Tibial nerve (tissue), 4 donors: ENCODE measurements at places on chromosomes 2 and 18.

GRCh38 chr2:73262108-73262651 lies 22.1 kb downstream of the FBXO41 start:
- DNase-seq: no peak

DNA sequence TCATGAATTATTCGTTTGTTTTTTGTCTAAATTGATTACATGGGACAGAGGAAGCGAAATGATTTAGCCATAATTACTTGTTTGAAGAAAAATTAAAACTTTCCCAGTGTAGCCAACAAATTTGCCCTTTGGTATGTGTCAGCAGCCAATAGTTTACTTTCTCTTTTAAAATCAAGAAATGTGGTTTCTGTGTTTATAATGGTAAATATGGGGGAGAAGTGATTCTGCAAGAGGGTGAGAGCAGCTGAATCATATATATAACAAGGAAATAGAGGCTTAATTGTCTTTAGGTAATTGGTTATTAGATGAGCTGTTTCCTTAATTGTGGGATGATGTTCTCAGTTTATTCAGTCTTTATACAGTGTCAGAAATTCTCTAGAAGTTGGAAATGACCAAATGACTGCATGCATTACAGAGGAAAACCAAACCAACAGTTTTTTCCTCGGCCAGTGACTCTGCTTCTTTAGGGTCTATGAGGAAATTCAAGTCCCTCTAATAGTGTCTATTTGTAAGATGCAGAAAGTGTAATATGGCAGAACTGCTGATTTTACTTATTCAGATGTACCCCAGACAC lies 132.9 kb downstream of the AGPS start:
- no peak for DNase-seq

- DNase-seq: no peak
Measured at GRCh38 chr2:110099038-110099425, 16.6 kb downstream of the MALL start.

DNA sequence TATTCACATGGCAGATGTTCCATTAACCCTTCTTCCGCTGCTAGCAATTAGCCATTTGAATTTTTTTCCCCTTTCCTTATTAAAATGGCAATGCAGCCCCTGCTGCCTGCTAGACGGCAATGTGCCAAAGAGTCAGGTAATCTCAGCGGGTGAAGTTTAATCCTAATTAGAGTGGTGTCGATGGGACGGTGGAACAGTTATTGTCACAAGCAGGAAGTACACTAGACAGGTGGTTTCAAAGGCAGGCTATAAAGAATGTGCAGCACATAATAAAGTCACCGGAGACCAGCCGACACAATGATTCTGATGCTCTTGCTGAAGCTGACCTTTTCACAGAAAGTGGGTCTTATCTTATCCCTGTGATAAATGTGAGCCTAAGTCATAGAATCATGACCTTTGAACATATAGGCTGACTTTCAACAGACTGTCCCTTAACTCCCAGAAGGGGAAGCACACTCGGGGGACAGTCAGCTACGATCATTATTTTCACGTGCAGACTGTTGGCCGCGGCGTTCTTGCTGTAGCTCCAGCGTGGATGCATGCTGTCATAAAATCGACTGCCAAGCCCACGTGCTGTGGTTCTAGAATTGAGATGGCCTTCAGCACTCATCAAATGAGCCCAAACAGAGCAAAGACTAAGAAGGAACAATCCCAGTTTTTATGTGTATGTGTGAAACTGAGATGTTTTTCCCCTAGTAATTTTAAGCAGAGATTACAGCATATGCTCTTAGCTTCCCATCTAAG lies 926.2 kb upstream of the SOX11 start:
- DNase-seq: no peak

DNA sequence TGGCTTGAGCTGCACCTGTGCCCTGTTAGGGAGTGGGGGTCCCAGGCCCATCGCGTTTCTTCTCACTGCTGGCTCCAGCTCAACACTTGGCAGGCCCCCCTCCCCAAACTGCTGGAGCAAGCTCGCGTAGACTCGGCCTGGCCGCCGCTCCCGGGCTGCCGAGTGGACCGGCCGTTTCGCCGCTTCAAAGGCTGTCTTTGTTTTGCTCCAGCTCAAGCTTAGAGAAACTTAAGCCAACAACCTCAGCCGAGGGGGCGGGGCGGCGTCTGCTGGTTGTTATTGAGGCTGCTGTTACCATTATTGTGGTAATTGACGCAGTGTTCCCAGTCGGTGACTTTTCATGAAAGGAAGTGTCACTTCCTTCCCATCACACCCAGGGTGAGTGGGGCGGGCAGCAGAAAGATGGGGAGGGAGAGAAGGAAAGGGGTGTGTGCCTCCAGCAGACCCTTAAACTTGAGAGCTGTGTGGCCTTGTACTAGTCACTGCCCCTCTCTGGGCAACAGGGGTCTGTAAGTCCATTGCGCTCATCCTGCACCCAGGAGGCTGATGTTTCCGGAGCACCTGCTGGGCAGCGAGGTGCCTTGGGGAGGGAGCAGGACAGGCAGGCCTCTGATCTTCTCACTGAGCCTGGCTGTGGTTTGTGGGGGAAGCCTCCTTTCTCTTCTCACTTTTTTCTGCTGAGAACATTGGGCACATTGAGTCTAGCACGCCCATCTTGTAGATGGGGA lies 2.1 kb downstream of the ARID5A start:
- DNase-seq: peak; percentile 88

GRCh38 chr18:25866331-25866730 lies 224.1 kb downstream of the SS18 start:
- no peak for DNase-seq

GRCh38 chr2:237361194-237362004 lies 52.6 kb downstream of the COL6A3 start:
- DNase-seq: no peak
